NAMALWA (cell line): ENCODE measurements at places on chromosomes 3 and 15.
A peak's percentile ranks its signal among the peaks of the same experiment; 100 is the strongest.

DNA sequence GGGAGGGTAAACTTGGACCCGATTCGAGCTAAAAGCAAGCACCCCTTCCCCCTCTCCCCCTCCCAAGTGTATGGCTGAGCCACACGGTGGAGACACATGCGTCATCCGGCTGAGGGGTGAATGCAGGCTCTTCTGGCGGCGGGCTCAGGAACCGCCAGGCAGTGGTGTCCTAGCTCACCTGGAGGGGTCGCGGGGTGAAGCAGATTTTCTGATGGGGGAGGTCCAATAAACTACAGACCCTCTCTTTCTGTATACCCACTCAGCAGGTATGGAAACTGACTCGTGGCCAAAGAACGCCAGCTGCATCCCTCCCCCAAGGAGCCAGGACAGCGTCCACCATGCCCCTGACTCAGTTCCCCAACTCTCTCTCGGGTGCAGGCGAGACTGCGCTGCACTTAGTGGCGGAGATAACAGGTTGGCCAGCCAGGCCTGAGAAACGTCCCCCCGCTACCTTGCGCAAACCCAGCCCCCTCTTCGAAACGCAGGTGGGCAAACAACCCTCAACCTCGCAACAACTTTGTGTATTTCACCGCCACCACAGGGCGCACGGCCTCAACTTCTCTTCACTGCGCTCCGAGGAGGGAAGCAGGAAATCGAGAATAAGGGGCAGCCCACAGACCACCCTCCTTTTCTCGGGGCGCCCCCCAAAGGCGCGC, 1.3 kb downstream of the MAGI1 start:
- no peak for DNase-seq

DNA sequence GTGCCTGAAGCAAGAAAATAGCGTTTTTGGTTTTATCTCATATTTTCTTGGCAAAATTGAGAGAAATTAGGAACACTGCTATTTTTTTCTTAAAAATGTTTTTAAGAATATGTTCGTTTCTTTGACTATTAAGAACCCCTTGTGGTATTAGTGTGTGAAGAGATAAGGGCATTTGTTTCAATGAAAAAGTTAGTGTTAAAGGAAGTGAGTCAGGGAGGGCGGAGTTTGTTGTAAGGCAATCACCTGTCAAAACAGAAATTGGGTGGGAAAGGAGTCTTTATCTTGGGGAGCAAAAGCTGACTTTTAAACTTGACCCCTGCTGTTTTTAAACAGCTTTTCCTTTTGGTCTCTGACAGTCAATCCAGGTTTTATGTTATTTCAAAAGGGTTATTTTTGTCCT, 4.2 kb downstream of the RAP2B start:
- DNase-seq, result no peak

- peak; percentile 48 for DNase-seq
These were observed 52.4 kb downstream of the MCCC1 start for GRCh38 chr3:183046883-183047282.

DNA sequence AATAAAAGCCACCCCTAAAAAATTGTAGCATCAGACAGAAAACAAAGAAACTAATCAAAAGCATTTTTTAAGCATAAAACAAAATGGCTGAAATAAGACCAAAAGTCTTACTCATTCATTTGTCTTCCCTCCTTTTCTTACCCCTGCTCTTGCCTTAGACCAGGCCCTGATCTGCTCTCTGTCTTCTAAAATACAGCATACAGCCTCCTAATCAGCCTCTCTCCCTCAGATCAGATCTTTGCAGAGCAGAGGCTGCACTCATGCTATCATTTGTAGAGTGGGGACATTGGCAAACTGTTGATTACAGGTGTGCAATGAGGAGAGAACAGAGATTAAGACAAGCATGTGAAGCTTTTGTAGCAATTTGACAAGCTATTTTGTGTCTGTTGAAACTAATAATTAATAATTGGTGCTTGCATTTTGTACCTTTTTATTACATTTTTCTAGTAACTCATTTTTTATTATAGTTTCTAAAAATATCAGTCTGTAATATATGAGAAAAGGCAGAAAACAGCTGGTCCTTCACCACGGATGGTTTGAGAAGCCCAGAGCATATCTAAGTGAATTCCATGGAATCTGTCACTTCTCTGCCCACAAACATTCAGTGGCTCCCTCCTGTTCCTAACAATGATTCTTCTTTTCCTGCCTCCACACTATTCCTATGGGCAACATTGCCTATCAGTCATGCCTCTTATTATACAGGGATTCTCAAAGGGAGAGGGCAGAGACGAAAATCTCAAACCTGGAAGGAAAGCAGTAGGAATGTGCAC, 286.2 kb upstream of the STT3B start:
- DNase-seq, result no peak
